ENCODE measurements at places on chromosomes 7 and 10.

- peak; percentile 64 for DNase-seq
These were observed 5.6 kb upstream of the DKK1 start for GRCh38 chr10:52308251-52309031.

GRCh38 chr7:39589323-39590111, 23.3 kb downstream of the YAE1 start:
- DNase-seq: no peak

DNA sequence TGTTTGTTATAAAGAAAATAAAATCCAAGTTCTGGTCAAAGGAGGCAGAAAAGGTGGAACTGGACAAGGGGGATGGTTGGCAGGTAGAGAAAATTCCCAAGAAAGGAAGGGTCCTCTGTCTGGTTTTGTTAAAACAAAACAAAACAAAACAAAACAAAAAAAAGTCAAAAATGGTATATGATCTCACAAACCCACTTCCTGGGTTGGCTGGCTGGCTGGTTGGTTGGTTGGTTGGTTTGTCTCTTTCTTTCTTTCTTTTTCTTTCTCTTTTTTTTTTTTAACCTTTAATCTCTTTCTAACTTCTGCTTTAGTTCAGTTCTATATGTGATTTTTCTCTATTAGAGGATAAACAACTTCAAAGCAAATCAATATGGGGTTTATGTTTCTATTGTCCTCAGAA, 41.1 kb upstream of the CPN1 start:
- no peak for DNase-seq

DNA sequence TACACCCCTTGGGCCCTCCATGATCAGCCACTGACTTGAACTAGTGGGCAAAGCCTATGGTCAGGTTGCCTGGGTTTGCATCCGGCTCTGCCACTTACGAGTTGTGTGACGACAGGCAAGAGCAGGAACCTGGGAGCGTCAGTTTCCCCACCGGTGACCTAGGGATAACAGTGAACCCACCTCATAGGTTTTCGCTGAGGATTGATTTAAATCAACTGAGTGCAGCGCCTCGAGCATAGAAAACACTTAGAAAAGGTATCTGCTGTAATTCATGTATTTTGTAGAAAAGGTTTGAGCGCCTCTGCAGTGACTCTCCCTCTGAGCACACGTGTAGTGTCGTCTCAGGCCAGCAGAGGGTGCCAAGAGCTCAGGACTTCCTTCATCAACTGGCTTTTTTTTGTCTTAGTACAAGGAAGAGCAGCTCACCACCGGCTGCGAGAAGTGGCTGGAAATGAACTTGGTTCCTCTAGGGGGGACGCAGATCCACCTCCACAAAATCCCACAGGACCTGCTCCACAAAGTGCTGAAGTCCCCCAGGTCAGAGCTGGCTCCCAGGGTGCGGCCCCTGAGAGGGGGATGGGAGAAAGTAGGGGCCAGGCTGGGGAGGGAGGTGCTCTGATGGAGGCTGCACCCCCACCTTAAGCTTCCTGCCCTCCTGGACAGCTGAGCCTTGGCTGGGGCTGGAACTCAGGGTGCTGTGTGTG, 27.7 kb downstream of the BTBD16 start:
- peak; percentile 89 for DNase-seq

DNA sequence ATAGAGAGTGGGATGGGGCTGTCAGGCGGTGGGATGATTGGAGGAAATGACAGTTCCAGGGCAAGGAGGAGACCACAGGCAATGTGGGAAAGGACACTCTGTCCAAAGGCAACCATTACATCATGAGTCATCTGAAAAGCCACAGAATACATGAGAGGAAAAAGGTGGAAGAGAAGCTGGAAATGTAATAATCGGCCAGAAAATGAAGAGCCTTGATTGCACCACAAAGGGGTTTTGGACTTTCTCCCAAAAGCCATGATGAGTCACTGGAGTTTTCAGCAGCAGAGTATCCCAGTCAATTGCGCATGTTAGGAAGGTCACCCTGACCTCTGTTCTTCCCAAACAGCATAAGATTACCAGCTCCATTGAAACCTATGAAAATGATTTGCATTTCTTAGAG, 222.0 kb downstream of the LHFPL3 start:
- no peak for DNase-seq

DNA sequence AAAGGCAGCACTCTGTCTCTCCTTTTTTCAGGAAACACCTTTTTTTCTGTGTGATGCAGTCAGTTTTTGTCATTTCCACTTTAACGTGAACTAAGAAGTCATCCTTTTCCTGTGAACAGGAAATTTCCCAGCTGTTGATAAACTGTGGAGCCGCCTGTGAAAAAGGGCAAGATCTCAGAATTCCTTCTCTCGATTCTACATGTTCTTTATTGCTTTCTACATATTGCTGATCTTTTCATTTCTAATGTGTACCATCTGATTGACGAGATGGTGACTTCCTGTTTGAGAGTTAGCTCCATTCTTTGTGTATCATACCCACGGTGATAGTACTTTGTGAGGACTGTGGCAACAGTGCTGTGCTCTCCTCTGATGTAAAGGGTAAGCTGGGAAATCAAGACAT, 50.4 kb downstream of the ADD3 start:
- DNase-seq: no peak

- DNase-seq: no peak
These were observed 101.6 kb downstream of the NPSR1 start for GRCh38 chr7:34759477-34760125.

- DNase-seq: no peak
These were observed 23.3 kb downstream of the MACC1 start for GRCh38 chr7:20193873-20194272.

GRCh38 chr7:143233816-143234532, 12.1 kb downstream of the TAS2R40 start:
- DNase-seq: no peak

DNA sequence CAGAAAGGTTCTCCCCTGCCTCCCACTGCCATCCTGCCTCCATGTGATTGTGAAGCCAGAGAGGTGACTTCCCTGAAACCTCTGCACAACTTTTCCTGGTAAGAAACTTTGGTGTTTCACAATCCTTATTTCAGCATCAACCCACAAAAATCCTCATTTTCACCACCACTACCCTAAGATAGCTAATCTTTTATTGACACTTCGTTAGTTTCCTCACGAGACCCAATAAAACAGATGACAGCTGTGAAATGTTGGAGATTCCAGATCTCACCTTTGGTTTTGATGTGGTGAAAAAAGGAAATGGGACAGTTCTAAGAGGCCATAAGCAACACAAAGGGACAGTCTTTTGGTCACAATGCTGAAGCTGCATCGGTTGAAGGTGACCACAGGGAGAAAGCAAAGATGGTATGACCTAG, 59.9 kb upstream of the TM9SF3 start:
- no peak for DNase-seq

- no peak for DNase-seq
These were observed 4.7 kb upstream of the SHH start for GRCh38 chr7:155816996-155817395.

DNA sequence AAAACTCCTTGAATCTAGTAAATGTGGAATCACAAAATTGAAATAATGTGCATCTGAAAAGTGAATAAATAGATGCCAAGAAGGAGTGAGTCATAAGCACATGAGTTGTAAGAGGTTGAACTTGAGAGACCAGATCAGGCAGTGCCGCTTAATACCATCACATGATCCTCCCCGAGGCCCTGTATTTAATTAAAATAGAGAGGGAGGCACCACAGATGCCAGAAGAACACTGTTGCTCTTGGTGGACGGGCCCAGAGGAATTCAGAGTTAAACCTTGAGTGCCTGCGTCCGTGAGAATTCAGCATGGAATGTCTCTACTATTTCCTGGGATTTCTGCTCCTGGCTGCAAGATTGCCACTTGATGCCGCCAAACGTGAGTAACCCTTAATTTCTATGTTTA, at the start of gene GPNMB:
GPNMB (plus strand) TSS at position 221 of the 400 bp plus-strand sequence; CDS start at position 304, 83 bp downstream.
- DNase-seq: peak; percentile 76

DNA sequence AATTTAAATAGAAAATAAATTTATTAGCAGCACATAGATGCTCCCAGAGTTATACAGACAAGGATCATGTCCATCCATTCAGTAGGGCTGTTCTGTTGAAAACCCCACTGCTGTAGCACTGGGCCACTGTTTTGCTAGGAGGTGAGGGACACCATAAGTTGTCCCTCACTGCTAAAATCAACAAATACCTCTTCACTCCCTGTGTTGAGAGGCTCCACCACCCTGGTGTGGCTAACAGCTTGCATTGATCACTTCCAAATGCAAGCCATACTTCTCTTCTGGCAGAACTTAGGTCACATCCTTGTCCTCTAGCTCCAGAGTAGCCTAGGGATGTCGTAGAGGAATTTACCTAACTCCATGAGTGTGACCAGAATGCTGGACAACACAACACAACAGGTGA, 55.4 kb downstream of the MDFIC start:
- DNase-seq: no peak
